ENCODE measurements at places on chromosomes 2 and 18.

GRCh38 chr2:158600155-158600802, 143.5 kb downstream of the PKP4 start:
- no peak for DNase-seq

DNA sequence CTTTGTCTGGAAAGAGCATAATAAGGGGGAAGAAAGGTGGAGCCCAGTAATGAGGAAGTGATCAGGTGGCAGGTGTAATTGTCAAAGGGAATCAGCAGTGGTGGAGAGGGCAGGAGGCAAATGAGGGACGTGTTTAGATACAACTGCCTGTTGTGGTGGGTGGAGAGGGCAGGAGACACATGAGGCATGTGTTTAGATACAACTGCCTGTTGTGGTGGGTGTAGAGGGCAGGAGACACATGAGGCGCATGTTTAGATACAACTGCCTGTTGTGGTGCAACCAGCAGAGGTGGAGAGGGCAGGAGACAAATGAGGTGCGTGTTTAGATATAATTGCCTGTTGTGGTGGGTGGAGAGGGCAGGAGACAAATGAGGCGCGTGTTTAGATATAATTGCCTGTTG, 173.1 kb downstream of the ANKRD30B start:
- no peak for DNase-seq

GRCh38 chr2:235324324-235324723, 169.5 kb upstream of the AGAP1 start:
- DNase-seq, result no peak

- no peak for DNase-seq
Measured at GRCh38 chr18:59172664-59173249, 33.1 kb downstream of the SEC11C start.

DNA sequence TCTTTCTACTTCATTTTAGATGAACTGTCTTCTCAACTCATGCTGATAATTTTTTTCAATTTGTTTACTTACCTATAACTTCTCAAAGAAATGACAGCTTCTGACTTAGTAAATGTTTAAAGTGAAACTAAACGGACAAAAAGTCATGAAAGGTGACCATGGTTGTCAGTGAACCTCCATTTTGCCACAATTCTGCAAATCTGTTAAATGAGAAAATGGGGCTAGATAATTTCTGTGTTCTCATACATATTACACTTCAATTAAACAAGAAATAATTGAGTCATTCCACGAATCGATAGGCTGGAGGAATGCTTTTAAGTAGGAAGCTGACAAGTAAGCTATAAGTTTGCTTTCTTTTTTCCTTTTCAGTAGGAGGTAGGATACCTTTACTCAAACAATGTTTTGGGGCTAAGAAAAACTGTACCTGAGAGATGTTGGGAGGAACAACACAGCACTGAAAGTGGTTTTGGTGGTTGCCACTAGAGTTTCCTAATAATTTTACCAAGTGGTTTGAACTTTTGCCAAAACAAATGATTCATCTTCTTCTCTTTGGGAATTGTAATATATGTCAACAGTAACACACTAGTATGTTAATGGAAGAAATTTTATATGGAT, 17.1 kb downstream of the DYNAP start:
- no peak for DNase-seq

- no peak for DNase-seq
Measured at GRCh38 chr2:113253453-113253852, 25.3 kb downstream of the PAX8 start.

DNA sequence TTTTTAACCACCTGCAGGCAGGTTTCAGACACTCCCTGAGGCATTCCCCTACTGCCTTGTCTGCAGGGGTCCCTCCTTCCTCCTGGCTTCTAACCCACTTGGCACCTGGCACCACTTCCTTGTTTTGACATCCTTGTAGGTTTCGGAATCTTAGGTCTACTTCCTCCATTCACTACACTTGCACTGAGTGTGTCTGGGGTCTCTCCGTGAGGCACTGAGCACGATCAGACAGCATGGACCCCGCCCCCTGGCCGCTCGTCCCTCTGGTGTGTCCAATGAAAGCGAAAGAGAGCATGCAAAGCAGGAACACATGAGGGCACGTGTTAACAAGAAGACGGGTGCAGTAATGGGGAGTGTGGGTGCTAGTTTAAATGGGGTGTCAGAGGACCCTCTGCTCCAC, 63.8 kb downstream of the HAUS1 start:
- DNase-seq, result peak; percentile 79

DNA sequence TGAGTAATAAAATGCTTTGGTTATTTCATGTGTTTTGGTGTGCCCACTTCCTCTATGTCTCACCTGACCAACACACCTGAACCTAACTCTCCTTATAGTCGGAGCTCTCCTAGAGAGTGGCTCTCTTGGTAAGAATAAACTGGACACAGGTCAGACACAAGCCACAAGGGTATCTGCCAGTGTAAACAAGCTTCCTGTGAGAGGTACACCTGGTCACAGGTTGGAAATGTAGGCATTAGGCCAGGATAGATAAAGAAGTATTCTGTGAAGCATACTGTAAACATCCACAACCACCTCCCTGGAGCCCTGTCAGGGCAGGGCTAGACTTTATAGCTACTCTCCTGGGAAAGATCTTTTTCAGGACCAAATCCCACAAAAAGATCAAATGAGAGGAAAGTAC, 69.4 kb downstream of the ZDBF2 start:
- DNase-seq, result no peak

DNA sequence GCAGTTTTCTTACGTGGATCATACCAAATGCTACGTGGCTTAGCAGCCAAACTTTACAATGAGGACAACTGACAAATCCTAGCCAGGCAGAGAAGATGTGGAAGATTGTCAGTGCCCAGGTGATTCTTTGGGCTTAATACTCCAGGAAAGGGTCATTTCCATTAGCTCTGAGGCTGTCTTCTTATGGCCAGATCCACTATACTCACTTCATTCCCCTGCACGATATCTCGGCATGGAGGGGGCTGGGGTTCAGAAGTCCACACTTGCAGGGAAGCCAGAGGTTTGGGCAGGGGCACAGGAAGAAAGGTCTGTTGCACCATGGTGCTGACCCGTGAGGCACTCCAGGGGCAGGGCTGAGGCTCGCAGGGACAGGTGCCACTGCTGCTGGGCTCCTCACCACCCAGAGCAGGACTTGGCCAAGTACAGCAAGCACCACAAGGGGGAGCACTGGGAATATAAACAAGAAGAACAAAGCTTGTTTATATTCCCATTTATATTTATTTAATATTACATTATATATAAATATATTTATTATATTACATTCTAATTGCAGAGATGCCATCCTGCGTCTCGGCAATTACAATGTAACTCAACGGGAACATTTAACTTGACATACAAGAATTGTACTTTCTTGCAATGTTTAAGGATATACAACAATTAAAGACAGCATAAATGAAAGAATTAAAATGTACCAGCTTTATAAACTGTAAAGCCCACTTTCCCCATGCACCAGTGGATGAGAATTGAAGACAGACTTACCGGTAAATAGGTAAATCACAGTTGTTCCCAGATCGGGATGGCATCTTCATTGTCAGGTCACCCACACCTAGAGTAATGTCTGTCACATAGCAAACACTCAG, 27.2 kb downstream of the CLUL1 start:
- peak; percentile 41 for DNase-seq

- peak; percentile 61 for DNase-seq
Measured at GRCh38 chr2:86807468-86808275, 17.0 kb upstream of the CD8A start.

- no peak for DNase-seq
Measured at GRCh38 chr2:13056259-13056843, 339.6 kb downstream of the TRIB2 start.

DNA sequence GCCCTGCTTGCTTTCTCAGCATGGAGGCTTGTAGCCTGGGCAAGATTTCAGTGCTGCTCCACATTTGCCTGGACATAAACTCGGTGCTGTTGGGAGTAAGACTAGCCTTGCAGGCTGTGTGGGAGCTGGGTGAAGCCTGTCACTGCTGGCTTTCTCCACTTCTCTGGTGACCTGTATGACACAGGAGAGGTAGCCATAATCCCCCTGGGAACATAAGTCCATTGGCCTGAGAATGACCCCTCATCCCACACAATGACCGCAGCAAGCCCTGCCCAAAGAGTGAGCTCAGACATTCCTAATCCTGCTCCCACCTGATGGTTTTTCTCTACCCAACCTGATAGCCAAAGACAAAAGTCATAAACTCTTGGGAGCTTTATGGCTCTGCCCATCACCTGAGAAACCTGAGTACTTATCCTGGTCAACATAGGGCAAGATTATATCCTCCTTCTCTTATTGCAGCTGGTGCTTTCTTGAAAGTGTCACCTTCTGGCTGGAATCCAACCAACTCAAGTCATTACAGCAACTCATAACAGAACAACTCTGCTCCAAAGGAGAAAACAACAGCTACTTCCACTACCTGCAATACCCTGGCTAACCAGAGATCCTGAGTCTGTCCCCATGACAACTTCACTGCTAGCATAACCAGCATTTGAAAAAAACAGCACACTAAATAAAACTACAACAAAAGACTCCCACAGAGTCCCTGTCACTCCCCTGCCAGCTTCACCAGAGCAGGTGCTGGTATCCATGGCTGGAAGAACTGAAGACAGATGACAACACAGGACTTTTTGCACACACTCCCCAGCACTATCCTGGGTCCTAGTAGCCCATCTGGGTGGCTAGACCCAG, 834.4 kb upstream of the DDX18 start:
- no peak for DNase-seq

DNA sequence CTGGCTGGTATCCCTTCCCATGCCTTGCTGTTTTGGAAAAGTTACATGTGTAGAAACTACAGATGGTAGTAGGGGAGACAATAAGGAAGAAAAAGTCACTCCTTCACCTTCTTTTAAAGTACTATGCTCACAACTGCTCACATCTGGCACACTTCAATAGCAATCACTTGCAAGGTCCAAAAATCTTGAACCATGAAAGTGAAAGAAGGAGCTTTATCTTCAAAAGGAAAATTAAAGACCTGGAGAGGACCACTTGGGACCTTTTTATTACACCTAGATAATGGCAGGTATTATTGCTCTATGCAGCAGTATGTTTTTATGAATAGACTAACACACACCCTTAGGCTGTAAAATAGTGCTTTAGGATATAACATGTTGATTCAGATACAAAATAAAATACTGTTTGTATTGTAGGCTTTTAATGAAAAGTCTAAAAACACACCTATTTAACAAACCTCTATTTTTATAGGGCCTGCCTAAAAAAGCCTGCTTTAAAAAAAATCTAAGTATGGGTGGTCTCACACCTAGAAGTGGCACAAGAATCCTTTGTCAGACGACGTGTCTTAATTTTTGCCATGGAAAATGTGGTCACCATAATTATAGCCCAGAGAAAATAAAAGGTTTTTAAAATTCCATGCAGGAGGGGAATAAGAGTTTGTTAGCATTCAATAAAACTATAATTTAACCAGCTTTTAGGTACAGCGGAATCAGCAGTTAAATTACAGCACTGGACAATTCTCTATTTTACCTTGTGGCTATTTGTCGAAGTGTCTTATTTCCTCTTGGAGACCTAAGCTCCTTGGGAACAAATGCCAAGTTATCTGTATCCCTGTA, 124.0 kb downstream of the BCL2 start:
- no peak for DNase-seq

- no peak for DNase-seq
Measured at GRCh38 chr2:85181134-85181631, 48.0 kb downstream of the TCF7L1 start.

GRCh38 chr2:42931818-42932195, 139.4 kb upstream of the HAAO start:
- no peak for DNase-seq

DNA sequence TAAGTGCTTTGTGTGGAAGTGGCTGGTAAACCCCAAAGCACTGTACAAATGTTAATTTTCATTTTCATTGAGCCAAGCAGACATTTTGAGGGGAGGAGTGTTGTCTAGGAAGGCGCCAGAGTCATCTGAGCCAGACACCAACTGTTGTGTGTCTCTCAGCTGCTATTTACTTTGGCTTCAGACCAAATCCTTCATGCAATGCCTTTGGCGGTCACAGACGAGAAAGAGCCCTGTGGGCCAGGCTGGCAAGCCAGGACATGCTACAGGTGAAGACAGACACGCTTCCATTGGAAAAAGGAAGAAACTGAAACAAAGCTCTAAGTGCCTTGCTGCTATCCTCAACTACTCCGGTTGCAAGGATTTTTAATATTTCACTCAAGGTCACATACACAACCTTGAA, 115.4 kb upstream of the CDC42EP3 start:
- DNase-seq, result no peak

GRCh38 chr18:75521816-75522215, 94.3 kb upstream of the SMIM21 start:
- no peak for DNase-seq

DNA sequence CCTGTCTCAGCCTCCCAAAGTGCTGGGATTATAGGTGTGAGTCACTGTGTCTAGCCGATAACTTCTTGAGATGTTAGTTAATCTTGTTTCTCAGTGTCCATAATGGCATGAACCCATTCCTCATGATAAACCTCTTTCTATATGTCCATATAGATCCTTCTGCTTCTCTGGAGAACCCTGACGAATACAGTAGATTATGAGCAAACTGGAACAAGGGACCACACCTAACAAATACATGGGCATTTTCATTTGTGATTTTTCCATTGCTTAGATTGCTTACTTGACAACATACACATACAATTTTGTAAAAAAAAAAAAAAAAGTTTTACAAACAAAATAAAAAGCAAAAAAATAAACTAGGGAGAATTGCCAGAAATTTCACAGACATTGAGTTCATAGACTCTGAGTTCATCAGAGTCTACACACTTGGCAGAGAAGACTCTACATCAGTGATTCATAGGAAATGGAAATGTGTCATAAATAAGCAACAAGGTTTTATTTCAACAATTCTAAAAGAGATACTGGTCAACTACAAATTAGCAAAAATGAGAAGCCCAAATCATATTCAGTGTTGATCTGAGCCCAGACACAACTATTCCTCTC, 96.7 kb downstream of the GALR1 start:
- DNase-seq, result no peak

- no peak for DNase-seq
Measured at GRCh38 chr2:98269274-98269673, 77.0 kb upstream of the CNGA3 start.

DNA sequence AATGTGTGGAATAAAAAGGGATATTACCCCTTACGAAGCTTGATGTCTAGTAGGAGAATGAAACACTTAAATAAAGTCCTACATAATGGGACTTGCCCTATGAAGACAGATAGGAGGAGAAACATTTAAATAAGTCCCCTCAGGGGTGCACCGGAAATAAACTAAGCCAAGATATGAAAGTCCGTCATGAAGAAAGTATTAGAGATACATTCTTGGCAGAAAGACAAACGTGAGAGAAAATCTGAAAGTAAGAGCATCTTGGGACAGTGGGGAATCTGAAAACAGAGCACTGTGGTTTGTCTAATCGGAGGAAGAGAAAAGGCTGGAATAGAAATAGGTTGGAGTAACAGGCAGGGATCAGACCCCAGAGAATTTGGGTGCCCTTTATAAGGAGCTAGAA, 516.9 kb upstream of the DSEL start:
- no peak for DNase-seq

GRCh38 chr2:10499911-10500521, 51.9 kb upstream of the ODC1 start:
- DNase-seq, result no peak

DNA sequence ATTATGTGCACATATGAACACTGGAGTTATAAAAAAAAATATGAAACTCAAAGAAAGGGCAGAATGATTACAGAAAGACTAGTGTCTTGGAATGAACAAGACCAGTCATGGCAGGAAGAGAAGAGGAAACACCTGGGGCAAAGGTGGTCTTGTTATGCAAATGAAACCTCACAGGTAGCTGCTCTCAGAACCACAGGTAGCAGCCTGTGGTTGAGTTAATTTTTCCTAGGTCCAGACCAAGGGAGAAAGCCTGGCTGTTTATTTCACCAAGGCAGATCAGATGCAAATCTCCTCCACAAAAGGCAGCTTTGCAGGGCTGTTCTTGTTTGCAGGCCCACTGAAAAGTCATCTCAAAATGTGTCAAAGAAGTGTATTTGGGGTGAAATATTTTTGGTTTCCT, 785.8 kb downstream of the RNF144A start:
- no peak for DNase-seq

Data from CD4-positive, alpha-beta T cell treated with Interleukin-15 for 1 hour (primary cell).